ENCODE measurements at places on chromosomes 6 and 20. TPM values are rescaled to one million over a fixed set of nuclear protein-coding genes. Genes with fewer than 3 reads are reported as not detected.
A peak's percentile ranks its signal among the peaks of the same experiment; 100 is the strongest.

Gene KCNB1
- total RNA-seq = 5.8 TPM

Gene ATP6V1G2
- 54.0 TPM for total RNA-seq

Gene DNAH8
- under 0.01 TPM for total RNA-seq

GRCh38 chr6:111774346-111774703, 98.9 kb downstream of the FYN start:
- no peak for DNase-seq

GRCh38 chr20:47711046-47711752, 74.1 kb downstream of the SULF2 start:
- DNase-seq = peak; percentile 3

- DNase-seq = no peak
Measured at GRCh38 chr6:148287623-148288333, 54.9 kb upstream of the SASH1 start.

DNA sequence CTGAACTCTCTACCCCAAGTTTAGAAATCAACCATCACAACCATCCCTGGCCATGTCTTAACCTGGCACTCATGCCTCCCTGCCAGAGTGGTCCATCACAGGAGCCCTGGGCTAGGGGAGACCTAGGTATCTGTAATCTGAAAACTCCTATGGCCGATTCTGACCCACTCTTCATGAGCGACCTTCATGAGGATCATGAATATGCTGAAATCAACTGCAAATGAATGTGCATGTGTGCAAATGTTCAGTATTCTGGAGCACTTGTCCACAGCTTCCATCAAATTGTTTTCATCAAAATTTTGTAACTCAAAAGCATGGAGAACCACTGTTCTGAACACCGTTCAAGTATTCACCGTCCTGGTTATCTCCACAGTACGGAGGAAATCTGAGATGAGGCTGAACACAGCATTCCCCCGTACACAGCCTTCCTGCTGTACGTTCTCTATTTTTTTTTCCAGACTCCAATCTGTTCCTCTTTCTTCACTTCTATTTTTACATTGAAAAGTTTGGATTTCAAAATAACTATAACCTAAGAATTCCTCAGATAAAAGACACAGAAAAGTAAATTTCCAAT, 17.7 kb downstream of the METTL24 start:
- no peak for DNase-seq
